ENCODE measurements at places on chromosomes 6 and 20.

GRCh38 chr6:30113841-30114240 is 951 bp upstream of the TRIM31 start:
- no peak for DNase-seq

GRCh38 chr6:3114377-3114776 is 4.1 kb upstream of the BPHL start:
- no peak for DNase-seq

GRCh38 chr6:169035385-169036240 is 218.0 kb downstream of the THBS2 start:
- no peak for DNase-seq

DNA sequence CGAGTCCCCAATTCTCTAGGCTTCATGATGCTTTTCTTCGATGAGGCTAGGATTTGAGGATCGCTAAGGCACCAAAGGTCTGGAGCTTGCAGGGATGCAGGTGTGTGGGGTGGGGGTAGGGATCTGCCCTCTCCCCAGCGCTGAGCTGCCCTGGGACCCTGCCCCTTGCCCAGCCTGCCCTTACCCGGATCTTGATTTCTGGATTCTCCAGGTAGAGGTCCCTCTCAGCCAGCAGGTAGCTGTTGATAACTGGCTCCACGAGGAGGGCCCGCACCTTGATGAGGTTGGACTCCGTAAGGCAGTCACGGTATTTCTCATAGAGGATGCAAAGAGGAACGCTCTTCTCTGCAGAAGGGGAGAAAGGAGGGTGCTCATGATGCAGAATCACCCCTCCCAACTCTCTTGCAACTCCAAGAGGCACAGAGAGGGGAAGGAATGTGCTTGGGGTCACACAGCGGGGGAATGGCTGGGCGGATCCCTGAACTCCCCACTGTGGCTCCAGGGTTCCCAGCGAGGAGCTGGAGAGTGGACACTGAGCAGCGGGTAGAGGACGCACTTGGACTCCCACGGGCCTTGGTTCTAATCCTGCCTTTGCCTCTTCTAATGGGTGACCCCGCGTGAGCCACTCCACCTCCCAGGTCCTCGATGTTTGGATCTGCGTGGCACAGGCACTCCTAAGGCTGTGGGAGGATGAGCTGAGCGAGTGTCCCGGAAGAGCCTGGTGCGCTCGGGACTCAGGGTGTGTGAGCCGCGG is 32.7 kb downstream of the TGM2 start:
- no peak for DNase-seq

DNA sequence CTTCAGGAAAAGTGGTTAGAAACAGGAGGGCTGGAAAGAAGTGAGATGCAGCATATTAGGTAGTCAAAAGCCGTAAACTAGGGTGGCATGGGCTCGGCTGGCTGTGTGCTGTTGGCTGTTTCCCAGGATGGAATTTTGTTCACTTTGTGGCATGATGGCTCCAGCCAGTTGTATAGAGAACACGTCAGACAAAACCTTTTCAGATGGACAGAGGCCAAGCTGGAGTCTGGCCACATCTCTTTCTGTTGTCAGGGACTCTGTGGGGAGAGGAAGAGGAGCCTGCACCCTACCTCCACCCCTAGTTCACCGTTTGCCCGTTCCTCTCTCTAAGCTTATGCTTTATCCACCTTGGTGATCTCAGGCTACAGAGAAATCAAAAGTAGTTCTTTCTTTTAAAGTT is 22.0 kb downstream of the C6orf89 start:
- no peak for DNase-seq

- no peak for DNase-seq
Observed at GRCh38 chr6:16741112-16742016, 19.9 kb downstream of the ATXN1 start.

DNA sequence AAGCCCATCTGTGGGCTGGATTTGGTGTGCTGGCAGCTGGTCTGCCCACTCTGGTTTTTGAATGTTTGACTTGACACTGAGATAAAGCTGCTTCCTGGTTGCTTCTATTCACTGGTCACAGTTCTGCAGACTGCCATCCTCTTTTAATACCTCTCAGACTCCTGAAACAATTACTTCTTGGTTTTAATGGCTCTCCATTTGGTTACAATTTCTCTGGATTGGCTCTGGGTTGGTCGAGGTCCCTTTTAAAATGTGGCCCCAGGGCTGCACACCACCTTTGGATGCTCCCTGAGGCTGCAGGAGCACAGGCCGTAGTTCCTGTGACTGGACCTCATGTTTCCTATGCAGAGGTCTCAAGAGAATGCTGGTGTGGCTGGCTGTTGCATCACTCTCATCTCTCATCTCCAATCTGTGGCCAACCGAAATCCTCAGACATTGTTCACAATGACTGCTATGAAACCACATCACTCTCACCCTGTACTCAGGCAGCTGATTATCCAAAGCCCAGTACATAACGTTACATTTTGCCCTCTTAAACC is 98.5 kb downstream of the INSM1 start:
- DNase-seq, result no peak

- no peak for DNase-seq
Observed at GRCh38 chr6:62614442-62614841, 328.4 kb upstream of the KHDRBS2 start.

- DNase-seq, result no peak
Observed at GRCh38 chr6:18488526-18489270, 101.5 kb downstream of the RNF144B start.

DNA sequence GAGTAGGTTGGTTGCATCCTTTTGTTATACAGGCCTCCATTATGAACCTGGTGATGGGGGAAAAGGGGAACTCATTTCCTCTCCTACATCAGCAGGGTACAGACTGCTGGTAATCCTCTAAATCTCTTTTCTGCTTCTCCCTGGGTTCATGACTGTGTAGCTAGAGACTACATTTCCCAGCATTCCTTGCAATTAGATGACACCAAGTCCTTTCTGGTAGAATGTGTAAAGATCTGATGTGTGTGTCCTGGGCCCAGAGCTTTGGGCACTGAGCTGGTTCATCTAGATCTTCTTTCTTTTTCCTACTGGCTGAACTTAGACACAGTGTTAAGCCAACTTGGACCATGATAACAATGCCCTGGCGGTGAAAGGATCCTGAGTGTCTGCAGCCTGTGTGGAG is 104.7 kb upstream of the IFNGR1 start:
- DNase-seq, result no peak

- no peak for DNase-seq
Observed at GRCh38 chr6:31035862-31036497, 25.7 kb downstream of the MUC22 start.

DNA sequence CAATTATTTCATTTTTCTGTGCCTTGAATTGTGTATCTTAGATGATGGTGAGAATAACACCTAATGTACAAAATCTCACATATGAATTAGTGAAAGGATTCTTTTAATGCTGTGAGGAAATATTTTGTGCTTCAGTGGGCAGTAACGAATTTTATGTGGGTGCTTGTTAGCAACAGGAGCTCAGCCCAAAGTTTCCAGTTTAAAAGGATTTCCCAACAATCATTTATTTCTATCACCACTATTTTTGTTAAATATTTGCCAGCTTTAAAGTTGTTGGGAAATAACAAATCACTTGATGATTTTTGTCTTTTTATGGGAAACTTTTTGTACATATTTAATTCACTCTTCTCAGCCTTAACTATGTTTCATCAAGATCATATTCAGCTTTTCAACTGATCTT is 111.8 kb downstream of the QKI start:
- DNase-seq, result no peak

GRCh38 chr6:147904416-147904815 is 395.9 kb downstream of the SAMD5 start:
- no peak for DNase-seq

GRCh38 chr20:57809661-57810172 is 99.9 kb upstream of the PMEPA1 start:
- no peak for DNase-seq

- DNase-seq, result no peak
Observed at GRCh38 chr6:161924516-161925116, 650.8 kb upstream of the AGPAT4 start.

DNA sequence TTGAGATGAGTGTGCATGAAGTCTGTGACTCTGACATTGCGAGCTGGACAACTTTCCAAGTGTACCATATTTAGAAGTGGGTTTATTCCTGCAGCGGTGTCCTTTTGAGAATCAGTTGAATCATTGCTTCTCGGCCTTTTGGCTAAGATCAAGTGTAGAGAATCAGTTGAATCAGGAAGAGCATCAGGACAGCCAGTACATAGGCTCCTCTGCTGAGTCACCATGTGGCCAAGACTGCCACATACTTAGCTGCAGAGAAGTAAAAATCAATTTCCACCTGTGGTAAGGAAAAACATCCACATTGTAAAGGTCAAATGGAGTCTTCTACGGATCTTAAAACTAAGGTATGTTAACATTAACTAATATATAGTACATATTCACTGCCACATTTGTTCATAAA is 428.4 kb upstream of the MARCKS start:
- no peak for DNase-seq

DNA sequence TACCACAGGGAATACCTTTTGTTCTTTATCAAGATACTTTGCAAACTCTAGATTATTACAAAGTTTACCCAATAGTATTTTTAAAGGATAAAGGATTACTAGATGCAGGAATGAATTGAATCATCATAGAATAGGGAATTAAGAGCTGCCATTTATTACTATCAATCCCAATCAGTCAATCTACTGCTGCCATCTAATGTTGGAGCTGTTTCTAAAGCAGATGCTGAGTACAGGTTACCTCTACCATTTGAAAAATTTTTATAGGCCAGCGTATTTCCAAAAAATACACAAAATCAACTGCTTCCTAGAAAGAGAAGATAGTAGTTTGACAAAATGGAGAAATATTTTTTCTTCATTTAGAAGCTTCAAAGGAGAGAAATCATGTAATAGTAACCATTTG is 520.4 kb downstream of the ADGRB3 start:
- no peak for DNase-seq

DNA sequence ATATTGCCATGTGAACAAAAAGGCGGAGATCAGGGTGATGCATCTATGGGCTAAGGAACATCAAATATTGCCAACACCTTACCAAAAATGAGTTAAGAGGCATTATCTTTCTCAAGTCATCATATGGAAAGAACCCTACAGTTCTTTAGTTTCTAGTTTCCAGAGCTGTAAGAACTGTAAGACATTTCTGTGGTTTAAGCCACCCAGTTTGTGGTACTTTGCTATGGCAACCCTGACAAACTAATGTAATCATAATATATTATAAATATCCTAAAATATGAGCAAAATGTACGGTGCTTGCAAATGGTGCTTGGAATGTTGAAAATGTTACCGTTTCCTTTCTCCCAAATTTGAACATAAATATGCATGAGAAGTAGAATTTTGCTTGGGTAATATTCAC is 349.6 kb downstream of the PHF3 start:
- no peak for DNase-seq

Data from posterior cingulate gyrus (tissue), 11 donors.